SK-N-MC (cell line): ENCODE measurements at places on chromosomes 2 and 18.

DNA sequence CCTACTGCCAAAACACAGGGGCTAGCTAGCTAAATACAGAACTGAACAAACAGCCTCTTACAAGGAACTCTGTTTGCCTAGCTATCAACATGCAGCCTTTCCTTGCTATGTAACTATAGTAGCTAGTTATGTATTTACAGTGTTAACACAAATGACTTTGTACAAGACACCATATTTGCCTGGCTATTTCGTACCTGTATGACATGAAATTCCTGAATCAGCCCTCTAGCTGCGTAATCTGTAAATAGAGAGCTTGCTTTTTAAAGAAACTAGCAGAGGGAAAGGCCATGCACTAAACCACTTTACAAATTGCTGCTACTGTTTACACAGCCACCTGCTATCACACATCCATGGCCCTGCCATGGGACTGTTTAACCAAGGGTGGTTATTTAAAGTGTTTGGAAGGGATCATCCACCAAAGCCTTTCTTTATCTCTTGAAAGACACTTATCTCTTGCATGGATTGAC lies 248.7 kb downstream of the TFCP2L1 start:
- no peak for DNase-seq

- no peak for DNase-seq
Measured at GRCh38 chr2:160891353-160891740, 268.9 kb upstream of the TANK start.

- no peak for DNase-seq
Measured at GRCh38 chr2:100126897-100127401, 15.4 kb downstream of the AFF3 start.

GRCh38 chr2:1818811-1819210 lies 74.5 kb upstream of the PXDN start:
- DNase-seq, result no peak

DNA sequence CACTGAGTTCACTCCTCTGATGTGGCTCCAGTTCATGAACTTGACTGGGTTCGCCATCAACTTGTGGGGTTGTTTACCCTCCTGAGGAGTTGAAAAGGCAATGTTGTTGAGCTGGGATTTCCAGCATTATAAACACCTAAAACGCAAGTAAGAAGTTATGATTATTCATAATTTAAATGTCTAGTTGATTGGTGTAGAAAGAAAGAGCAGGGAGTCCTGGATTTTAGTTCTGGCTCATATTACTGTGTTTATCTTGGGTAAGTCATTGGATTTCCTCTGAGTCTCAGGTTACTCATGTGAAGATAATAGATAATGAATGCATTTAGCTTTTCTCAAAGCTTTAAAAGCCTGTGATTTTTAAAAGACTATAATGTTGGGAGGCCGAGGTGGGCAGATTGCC lies 438.0 kb upstream of the CDH20 start:
- DNase-seq, result no peak

- no peak for DNase-seq
Measured at GRCh38 chr2:11483806-11484617, 18.1 kb upstream of the E2F6 start.

DNA sequence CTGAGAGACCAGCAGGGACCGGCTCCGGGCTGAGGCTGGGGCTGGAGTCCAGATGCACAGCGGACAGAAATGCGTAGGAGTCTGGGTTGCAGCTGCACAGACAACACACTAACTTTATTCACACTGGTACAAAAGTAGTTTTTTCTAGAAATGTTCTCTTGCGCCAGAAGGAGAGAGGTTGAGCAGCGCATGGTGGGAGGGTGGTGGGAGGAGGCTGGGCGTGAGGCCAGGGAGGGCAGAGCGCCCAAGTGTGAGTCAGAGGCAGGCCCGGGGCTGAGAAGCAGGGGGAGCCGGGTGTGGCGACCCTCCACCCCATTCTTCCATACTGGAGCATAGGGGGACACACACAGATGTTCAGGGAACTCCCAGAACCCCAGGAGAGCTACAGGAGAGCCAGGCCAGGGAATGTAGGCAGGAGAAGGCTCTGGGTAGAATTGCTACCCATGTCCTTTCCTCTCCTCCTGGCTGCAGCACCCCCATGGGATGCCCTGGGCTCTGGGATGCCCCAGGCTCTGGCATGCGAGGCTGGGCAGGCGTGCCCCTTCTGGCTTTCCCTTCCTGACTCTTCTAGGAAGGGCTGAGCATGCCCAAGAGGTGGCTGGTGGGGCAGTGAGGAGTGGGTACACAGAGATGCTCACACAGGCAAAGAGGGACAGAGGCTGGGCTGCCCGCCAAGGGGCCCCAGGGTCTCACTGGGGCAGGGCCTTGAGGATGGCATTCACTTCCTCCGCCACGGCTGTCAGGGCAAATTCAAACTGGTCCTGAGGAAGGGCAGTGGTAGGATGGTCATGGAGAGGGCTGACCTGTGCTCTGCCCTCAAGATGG lies 10.6 kb downstream of the DNAJB2 start:
- no peak for DNase-seq

DNA sequence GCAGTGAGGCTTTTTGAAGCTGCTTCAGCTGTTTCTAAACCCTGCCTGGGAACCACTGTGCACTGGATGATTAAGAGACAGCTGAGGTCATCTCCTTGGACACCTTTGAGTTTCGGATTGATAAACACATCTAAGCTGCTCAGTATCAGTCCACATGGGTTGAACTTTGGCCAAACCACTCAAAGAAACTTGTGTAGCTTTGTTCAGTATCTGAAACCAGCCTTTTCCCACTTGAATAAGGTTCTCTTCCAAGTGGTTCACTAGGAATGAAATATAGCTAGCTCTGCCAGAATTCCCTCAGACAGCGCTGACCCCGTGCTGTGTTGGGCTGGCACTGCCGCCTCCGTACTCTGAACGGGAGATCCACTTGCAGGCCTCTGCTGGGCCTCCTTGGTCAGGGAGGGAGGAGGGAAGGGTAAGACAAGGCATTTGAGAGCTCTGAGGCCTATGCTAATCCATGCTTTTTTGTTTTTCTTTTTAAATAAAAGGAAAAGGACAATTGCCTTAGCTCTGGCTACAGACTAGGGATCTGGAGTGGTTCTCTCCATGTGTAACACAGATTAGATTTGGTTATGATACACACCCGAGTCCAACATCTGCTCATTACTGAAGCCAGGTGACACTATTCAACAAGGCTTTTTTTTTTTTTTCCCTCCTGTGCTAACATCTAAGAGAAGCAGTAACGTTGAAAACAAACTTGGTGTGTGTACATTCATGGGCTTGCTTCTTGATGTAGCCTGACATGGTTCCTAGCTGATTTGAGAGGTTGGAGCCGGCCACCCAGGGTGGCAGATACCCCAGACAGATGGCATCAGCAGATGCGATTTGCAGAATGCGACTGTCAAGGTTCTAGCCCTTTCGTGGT lies 67.7 kb downstream of the NCK2 start:
- no peak for DNase-seq

GRCh38 chr18:34493566-34494358 lies 216.3 kb upstream of the DTNA start:
- no peak for DNase-seq

- no peak for DNase-seq
Measured at GRCh38 chr2:200744201-200744602, 67.5 kb upstream of the BZW1 start.

DNA sequence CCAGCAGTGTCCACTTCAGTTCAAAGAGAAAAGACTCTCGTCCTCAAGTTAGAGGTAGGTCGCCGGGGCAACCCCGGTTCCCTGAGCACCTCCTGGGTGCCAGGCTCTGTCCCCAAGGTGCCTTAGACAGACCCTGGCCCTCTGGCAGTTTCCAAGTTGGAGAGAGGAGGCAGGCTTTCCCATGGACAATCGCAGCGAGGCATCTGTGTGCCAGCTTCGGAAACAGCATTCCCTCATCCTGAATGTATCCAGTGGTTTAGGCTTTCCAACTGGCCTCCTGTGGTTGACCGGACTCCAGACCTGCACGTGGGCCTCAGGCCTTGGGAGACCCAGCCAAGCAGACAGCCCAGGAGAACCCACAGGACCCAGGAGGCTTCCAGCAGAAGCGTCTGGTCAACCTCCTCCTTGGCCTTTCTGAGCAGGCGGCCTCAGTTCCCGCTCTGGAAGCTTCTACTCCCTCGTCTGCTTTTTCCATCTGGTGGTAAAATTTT lies 70.3 kb downstream of the KCNF1 start:
- no peak for DNase-seq

DNA sequence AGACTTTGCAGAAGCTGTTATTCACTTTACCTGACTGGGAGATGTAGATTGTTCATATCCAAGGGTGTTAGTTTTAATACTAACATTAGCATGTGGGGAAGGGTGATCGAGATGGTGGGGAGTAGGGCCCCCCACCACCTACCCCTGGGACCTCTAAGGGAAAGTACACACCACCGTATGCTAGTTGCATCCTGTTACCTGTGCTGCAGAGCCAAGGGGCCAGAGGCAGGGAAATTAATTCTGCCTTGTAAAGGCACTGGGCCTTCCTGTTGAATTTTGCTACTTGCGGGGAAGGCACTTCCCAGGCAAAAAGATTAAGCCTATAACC lies 9.0 kb downstream of the STEAP3 start:
- no peak for DNase-seq

DNA sequence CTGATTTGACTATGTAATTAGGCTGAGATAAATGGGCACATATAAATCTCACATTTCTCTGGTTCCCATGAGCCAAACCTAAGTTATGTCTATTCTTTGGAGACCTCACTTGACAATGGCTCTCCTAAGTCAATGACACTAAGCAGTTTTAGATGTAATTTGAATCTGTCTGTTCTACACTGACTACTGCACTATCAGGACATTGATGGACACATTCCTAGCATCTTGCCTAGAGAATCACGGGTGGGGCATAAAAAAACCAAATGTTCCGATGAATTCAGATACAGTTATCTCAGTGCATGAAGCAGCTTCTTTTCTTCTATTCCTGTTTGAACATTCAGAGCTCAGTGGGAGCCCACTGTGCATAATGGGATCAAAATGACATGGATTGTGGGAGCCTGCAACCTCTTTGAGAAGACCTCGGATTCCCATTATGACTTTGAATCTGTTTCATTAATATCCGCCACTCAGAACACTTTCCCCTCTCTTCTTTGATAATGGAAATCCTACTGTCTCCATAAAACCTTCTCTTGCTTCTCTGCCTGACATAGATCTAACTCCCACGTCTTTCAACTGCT lies 110.8 kb downstream of the FSHR start:
- DNase-seq, result no peak

- no peak for DNase-seq
Measured at GRCh38 chr18:78526923-78527711, 452.5 kb upstream of the SALL3 start.

GRCh38 chr2:73984203-73984921 lies at the start of gene TET3:
TET3 (plus strand) TSS chr2:73984910; CDS start chr2:73986404, 1,494 bp downstream.
- DNase-seq, result no peak

- DNase-seq, result no peak
Measured at GRCh38 chr2:19866771-19867170, 35.0 kb downstream of the TTC32 start.

DNA sequence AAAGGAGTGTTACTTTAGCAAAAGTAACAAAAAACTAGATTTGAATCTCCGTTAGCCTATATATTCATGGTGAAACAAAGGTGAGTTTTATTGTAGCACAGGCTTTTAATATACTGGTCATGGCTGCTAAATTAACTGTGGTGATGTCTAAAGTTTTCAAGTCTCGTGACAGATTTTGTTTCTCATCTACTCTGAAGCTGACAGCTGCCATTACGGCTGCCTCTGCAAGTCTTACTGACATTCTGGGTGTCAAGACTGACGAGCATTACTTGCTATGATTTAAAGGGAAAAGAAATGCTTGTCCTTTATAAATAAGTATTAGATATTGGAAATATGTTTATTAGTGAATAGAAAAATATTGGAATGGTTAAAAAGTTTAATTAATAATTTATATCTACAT lies 207.7 kb downstream of the DSEL start:
- no peak for DNase-seq

GRCh38 chr2:73006969-73007710 lies 64.4 kb downstream of the SFXN5 start:
- DNase-seq, result no peak

DNA sequence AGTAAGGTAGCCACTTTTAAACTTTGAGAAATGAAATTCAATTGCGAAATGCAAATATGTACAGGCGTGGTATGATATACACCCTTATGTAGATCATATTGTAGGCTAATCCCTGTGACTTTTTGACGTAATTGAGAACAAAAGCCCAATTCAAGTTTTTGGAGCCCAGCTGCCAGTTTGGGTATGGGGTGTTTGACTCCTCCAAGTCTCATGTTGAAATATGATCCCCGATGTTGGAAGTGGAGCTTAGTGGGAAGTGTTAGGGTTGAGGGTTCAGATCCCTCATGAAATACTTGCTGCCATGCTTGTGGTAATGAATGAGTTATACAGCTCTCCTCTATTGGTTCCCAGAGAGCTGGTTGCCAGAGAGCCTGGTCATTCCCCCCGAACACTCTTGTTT lies 1666.8 kb downstream of the SUCLG1 start:
- DNase-seq, result no peak

- no peak for DNase-seq
Measured at GRCh38 chr18:60975420-60975819, 357.8 kb upstream of the CDH20 start.

GRCh38 chr2:109207176-109207575 lies 78.2 kb downstream of the SH3RF3 start:
- DNase-seq, result no peak

DNA sequence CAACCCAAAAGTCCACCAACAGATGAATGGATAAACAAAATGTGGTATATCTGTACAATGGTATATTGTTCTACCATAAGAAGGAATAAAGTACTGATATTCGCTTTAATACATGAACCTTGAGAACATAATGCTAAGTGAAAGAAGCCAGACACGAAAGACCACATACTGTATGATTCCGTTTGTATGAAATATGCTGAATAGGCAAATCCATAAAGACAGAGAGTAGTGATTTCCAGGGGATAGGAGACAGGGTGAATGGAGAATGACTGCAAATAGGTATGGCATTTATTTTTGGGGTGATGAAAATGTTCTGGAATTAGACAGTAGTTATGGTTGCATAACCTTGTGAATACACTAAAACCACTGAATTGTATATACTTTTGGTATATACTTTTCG lies 28.6 kb upstream of the IHH start:
- no peak for DNase-seq

DNA sequence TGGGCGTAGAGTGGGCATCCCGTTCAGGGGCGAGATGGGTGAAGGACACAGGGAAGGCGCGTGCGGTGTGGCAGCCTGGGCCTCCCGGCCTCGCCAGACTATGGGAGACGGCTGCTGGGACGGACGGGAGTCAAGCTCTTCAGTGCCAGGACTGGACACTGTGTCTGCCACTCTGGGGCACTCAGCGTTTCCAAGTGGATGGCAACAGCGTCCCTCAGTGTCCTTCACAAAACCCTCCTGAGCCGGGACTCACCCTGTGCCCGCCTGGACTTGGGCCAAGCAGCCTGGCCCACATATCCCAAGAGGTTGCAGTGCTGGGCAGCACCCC lies 16.3 kb upstream of the BOK start:
- DNase-seq, result no peak

DNA sequence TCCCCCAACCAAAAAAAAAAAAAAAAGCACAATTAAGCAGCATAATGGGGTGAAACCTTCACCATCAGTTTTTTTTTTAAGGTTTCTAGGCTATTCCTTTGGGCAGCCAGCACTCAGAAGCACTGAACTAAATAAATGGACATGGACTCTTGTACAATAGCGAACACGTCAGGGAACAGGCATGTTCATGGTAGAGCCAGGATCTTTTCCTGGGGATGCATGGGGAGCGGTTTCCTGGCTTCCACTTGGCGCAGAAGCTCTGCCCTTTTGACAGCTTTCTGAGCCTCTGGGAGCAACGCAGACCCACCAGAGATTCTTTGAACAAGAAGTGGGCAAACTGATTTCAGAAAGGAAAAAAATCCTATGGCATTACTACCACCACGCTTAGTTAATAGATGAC lies 35.0 kb downstream of the ALPK2 start:
- DNase-seq, result no peak

GRCh38 chr18:47522359-47522758 lies 270.9 kb upstream of the SKOR2 start:
- DNase-seq, result no peak
